Gastroesophageal sphincter (tissue), 4 donors: ENCODE measurements at places on chromosomes 4 and X. TPM values are rescaled to one million over a fixed set of nuclear protein-coding genes. Genes with fewer than 3 reads are reported as not detected.

MAP9 gene
- total RNA-seq, result 21.8 TPM

CENPVL1 gene
- total RNA-seq, result not detected

SH3D19 gene
- 117 TPM for total RNA-seq

CYLC1 gene
- total RNA-seq, result not detected

LRIT3 gene
- not detected for total RNA-seq

NCAPG gene
- not detected for total RNA-seq

CT45A3 gene
- not detected for total RNA-seq

KIT gene
- 69.3 TPM for total RNA-seq

MAGEB1 gene
- total RNA-seq, result not detected

ATP8A1 gene
- 6.2 TPM for total RNA-seq

PARM1 gene
- 24.1 TPM for total RNA-seq

UGT2A1 gene
- not detected for total RNA-seq

ZFP42 gene
- total RNA-seq, result not detected

ANKRD50 gene
- total RNA-seq, result 21.7 TPM

SHISA3 gene
- total RNA-seq, result 8.2 TPM

TCEAL5 gene
- 0.54 TPM for total RNA-seq

FAM241A gene
- total RNA-seq, result 8.1 TPM

RRH gene
- total RNA-seq, result not detected

EFHC2 gene
- 4.0 TPM for total RNA-seq

CYSLTR1 gene
- total RNA-seq, result 13.7 TPM

SEC24D gene
- 36.3 TPM for total RNA-seq

CXCL9 gene
- total RNA-seq, result not detected

NR3C2 gene
- 15.9 TPM for total RNA-seq

MXRA5 gene
- total RNA-seq, result 0.62 TPM

HPGDS gene
- total RNA-seq, result 2.0 TPM

NKAP gene
- total RNA-seq, result 5.9 TPM

NPY2R gene
- total RNA-seq, result 0.67 TPM

STARD8 gene
- 10.9 TPM for total RNA-seq

RAB9B gene
- 12.8 TPM for total RNA-seq

GLRB gene
- 5.8 TPM for total RNA-seq

PHEX gene
- total RNA-seq, result 1.1 TPM
